NCI-H510A (cell line): ENCODE measurements at places on chromosomes 1 and 21.
A peak's percentile ranks its signal among the peaks of the same experiment; 100 is the strongest.

GRCh38 chr1:115596080-115596780 lies 45.5 kb upstream of the VANGL1 start:
- no peak for DNase-seq

DNA sequence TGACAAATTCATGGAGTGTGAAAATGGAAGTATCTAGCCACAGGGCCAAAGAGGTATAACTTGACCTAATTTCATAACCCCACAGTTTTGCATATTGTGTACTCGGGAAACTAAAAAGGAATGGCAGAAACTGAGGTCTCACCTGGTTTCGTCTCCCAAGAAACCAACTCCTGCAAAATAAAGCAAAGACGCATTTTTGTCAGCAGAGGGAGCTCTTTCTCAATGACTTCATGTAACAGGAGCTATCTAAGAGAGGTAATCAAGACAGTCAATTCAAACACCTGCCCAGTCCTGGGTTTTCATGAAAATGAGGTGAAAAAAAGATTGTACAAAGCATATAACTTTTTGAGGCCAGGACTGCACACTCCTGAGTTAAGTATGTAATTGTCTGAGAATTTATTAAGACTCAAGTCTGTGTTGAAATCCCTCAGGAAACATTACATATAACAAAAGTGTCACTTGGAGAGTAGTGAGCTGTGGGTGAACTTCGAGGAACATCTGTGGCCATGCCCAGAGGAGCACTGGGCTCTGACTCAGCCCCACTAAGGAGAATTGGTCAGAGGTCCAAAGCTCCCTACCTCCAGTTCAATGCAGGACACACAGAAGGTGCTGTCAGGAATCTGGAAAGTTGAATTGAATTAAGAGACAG lies 17.6 kb downstream of the FCRL4 start:
- peak; percentile 4 for DNase-seq

GRCh38 chr1:71796006-71796405 lies 486.3 kb downstream of the NEGR1 start:
- DNase-seq, result peak; percentile 37

GRCh38 chr1:21299780-21300395 lies 9.6 kb upstream of the ECE1 start:
- DNase-seq, result no peak

DNA sequence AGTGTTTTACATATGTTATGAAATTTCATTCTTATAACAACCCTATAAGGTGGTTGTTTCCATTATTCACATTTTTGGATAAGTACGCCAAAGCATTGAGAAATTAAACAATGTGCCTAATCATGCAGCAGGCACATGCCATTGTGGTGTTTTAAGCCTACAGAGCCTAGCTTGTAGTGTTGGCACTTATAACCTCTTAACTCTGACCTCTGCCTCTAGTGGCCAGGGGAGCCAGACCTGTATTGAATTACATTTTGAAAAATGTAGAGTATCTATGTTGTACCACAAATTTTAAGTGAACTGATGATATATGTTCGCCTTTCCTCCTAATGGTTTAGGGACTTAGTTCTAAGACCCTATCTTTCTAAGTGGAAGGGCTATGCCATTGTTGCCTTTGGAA lies 61.0 kb downstream of the KCNK2 start:
- DNase-seq, result no peak
